ENCODE measurements at places on chromosomes 2 and 18. TPM values are rescaled to one million over a fixed set of nuclear protein-coding genes. Genes with fewer than 3 reads are reported as not detected.

DNA sequence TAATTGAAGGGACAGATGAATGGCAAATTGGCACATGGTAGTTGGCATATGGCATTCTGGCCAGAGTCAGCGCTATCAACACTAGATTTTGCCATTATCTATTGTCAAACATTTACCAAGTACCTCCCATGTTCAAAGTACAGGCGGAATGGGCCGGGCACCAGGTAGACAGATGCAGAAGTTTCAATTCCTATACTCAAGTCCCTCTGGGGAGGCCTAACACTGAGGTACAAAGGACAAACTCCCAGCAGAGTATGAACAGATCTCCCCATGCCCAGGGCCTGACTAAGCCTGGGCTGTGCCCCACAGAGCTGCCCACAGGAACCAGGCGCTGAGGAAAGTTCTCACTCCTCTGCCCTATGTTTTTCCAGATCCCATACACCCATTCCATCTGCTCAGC lies 257.5 kb upstream of the KLHL29 start:
- no peak for DNase-seq

GRCh38 chr2:147348931-147349555 lies 495.8 kb upstream of the ACVR2A start:
- DNase-seq = no peak

GRHL1 gene
- total RNA-seq = 1.7 TPM

PTPRN gene
- 0.86 TPM for total RNA-seq

GPR55 gene
- total RNA-seq = not detected

GRCh38 chr2:42351864-42352263 lies 9.2 kb downstream of the COX7A2L start:
- DNase-seq = no peak

ELAC1 gene
- total RNA-seq = 7.4 TPM

RAPGEF4 gene
- total RNA-seq = 1.3 TPM

Measured in fibroblast of villous mesenchyme (primary cell).